ENCODE measurements at places on chromosomes 2 and 18.

DNA sequence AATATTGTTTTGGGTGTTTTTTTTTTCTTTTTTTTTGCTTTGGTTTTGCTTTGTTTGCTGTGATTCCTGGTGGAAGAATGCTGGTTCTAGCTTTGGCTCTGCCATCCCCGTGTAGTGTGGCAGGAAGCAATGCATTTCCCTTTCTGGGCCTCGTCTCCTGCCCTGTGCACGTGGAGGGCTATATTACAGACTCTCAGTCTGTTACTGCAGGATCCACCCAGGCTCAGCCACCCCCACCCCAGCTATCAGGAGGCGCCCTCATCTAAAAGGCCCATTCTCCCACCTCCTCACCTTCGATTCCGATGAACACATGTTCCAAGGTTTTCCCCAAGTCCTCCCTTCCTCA is 152.3 kb downstream of the TFCP2L1 start:
- no peak for DNase-seq

GRCh38 chr18:52598921-52599320 is 258.9 kb downstream of the DCC start:
- no peak for DNase-seq

GRCh38 chr2:74983631-74984392 is 25.4 kb downstream of the POLE4 start:
- no peak for DNase-seq

GRCh38 chr18:28039078-28039477 is 137.9 kb downstream of the CDH2 start:
- DNase-seq: no peak

- DNase-seq: peak; percentile 10
Observed at GRCh38 chr18:13813271-13813849, 10.6 kb upstream of the MC5R start.

- no peak for DNase-seq
Observed at GRCh38 chr2:23711979-23712755, 214.8 kb downstream of the ATAD2B start.

GRCh38 chr18:57677262-57678211 is 55.9 kb upstream of the NARS1 start:
- no peak for DNase-seq

GRCh38 chr2:172113617-172114016 is 10.9 kb upstream of the DLX2 start:
- DNase-seq: no peak

DNA sequence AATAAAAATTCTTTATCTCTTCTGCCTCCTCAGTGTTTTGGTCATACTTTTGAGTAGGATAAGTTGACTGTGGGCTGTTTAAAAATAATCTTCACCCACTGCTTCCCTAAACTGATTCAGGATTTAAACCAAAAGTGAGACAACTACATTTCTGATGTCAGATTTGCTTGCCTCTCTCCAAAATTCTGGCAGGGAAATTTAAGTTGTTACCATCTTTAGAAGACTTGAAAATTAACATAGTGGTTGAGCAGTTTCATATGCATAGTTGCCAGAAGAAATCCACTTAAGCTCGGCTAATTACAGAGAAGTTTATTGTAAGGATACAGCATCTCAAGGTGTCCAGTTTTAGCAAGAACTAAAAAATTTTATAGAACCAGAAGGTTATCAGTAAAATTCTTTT is 57.0 kb downstream of the MAIP1 start:
- DNase-seq: no peak

DNA sequence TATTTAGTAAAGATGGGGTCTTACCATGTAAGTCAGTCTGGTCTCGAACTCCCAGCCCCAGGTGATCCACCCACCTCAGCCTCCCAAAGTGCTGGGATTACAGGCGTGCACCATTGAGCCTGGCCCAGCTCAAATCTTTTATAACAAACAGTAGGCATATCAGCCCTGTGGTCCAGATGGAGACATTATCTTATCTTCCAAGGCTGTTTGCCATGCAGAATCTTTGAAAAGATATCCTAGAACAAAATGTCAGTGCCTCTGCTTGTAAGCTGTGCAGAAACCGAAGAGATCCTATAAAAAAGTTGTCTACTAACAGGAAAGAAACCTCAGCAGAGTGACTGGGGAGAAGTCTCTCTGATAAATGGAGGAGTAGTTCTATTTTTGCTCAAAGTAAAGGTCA is 142.1 kb downstream of the PTH2R start:
- DNase-seq: no peak

DNA sequence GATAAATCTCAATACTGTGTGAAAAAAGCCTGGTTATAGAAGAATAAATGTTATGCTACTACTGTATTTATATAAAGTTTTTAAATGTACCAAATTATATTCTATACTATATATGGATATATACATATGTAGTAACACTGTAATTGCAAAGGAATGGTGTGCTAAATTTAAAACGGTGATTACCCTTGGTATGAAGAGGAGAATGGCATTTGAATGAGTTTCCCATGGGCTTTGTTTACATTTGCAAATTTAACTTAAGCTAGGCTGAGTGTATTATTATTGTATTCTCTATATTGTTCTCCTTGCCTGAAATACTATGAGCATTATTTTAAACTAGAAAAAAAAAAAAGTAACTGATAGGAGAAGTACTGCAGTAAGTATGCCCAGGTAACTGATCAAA is 4.7 kb upstream of the SP3 start:
- no peak for DNase-seq

DNA sequence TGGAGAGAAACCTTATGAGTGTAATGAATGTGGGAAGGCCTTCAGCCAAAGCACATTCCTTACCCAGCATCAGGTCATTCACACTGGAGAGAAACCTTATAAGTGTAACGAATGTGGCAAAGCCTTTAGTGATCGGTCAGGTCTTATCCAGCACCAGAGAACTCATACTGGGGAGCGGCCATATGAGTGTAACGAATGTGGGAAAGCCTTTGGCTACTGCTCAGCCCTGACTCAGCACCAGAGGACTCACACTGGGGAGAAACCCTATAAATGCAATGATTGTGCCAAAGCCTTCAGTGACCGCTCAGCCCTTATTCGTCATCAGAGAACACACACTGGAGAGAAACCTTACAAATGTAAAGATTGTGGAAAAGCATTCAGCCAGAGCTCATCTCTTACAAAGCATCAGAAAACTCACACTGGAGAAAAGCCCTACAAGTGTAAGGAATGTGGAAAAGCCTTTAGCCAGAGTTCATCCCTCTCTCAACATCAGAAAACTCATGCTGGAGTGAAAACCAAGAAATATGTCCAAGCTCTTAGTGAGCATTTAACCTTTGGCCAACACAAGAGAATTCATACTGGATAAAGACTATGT is 7.8 kb downstream of the ZNF892 start:
- no peak for DNase-seq

- no peak for DNase-seq
Observed at GRCh38 chr2:233481368-233482142, 85.0 kb downstream of the USP40 start.

DNA sequence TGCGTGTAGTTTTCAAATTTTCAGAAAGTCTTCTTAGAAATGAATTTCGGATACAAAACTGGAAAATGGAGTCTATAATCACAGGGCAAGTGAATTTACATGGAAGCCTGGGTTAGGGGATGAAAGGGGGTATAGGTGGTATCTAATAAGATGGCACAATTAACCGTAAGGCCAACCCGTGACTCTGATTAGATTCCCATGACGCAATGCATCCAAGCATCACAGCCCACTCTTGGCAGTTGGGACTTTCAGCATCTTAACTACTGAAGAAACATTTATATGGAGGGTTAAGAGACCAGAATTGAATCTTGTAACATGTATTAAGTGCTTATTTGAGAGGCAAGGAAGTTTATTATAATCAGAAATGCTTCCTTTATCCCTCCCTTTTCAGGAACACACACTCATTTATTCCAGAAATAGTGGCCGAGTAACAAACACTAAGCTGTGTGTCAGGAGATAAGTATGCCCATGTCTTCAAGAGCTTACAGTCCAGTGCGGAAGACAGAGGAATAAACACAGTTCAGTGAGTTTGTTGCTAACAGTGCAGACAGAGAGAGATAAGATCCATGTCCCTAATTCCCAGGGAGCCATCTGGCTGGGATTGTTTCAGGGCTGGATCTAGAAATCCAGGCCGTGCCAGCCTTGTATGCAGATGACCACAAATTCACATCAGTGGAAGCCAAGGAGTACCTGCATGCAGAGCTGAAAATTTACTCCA is 151.2 kb downstream of the ANTXR1 start:
- no peak for DNase-seq

- DNase-seq: no peak
Observed at GRCh38 chr2:221285148-221285547, 287.0 kb downstream of the EPHA4 start.

DNA sequence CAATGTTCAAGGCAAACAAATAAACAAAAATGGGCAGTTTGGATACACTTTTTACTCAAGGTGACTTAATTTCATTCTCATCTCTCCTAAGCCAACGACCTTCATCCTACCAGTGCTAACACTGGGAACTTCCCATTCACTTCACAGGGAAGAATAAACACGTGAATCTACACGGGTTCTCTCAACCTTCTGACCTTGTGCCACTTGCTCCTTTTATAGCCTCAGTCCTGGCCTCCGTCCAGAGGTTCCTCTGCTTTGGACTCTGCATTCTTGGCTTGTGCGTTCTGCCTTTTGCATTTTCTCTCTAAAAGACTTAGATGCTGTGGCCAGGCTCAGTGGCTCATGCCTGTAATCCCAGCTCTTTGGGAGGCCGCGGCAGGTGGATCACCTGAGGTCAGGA is 13.8 kb downstream of the ZNF2 start:
- no peak for DNase-seq

- no peak for DNase-seq
Observed at GRCh38 chr2:149537092-149537726, 50.4 kb downstream of the MMADHC start.

- DNase-seq: no peak
Observed at GRCh38 chr2:15768615-15769014, 171.7 kb upstream of the MYCN start.
